Left colon (tissue), 2 donors: ENCODE measurements at places on chromosomes 7 and 10. TPM values are rescaled to one million over a fixed set of nuclear protein-coding genes. Genes with fewer than 3 reads are reported as not detected.

DNA sequence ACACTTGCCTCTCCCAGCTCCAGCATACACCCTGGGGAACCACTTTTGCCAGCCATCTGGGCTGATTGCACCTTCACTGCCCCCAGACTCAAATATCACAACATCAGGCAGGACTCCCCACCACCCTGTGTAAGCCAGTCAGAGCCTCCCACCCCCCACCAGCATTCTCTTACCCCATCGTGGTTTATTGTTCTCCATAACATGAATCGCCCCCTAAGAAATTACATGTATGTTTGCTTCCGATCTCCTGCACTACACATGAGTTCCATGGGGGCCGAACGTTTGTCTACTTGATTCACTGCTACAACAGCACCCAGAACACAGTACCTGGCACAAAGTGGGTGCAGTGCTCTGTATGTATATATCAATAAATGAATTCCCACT is 39.4 kb downstream of the CREB3L2 start:
- DNase-seq, result no peak

Gene PPP1R17
- total RNA-seq, result not detected

Gene OPALIN
- not detected for total RNA-seq

Gene MRLN
- not detected for total RNA-seq
